ENCODE measurements at places on chromosomes 6 and 20. TPM values are rescaled to one million over a fixed set of nuclear protein-coding genes. Genes with fewer than 3 reads are reported as not detected.

RAET1E gene
- total RNA-seq: 3.3 TPM

TDRD6 gene
- total RNA-seq: 0.20 TPM

PDYN gene
- total RNA-seq: not detected

C2 gene
- 4.9 TPM for total RNA-seq

GJA10 gene
- not detected for total RNA-seq
